ENCODE measurements at places on chromosomes 13 and 19. TPM values are rescaled to one million over a fixed set of nuclear protein-coding genes. Genes with fewer than 3 reads are reported as not detected.

GRCh38 chr13:102609696-102610095 is 12.9 kb downstream of the TPP2 start:
- no peak for DNase-seq

DNA sequence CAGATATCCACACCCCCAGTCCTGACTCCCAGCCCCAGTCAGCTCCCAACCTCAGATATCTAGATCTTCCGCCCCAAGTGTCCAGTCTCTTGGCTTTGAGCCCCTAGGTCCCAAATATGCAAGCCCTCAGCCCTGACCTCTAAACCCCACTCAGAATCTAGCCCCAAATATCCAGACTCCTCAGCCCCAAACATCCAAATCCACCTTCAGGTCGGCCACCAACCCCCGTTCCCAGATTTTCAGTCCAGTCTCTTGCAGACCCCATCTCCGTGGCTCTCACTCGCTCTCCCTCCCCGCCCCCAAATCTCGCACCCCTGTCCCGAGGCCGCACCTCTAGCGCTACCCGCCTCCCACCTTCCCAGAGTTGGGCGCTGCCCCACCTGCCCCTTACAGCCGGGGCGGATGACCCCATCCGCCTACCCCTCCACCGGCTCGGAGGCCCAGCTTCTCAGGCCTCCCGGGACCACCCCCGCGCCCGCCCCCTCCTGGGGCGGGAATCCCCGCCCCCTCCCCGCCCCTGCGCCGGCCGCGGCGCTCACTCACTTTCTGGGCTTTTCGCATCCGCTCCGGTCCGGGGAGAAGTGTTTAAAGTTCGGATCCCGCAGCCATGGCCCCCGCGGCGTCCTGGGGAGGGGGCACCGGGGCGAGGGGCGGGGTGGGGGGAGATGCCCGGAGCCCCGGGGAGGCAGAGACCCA is 604 bp downstream of the ERFL start:
- no peak for DNase-seq

Gene NHLRC3
- 8.2 TPM for total RNA-seq

Gene LAIR2
- total RNA-seq: not detected

DNA sequence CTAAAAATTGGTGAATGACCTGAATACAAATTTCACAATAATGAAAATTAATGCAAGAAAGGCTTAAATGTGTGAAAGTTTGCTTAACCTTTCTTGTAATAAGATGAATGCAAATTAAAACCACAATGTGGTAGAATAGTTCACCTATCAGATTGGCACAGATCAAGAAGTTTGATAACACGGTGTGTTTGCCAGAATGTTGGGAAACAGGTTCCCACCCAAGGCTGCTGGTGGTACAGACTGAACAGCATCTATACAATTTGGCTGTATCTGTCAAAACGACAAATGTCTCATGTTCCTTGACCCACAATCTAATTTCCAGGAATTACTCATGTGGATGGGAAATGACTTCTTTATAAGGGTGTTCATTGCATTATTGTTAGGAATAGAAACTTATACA is 8.6 kb upstream of the IRS2 start:
- DNase-seq: no peak

Gene C19orf33
- total RNA-seq: 4.9 TPM

GRCh38 chr13:103097366-103097928 is 31.2 kb upstream of the SLC10A2 start:
- no peak for DNase-seq

Gene FXYD5
- 108 TPM for total RNA-seq

- DNase-seq: peak; percentile 62
Measured at GRCh38 chr13:101451641-101452040, 834 bp upstream of the ITGBL1 start.

Gene ZNF524
- total RNA-seq: 6.3 TPM

- peak; percentile 29 for DNase-seq
Measured at GRCh38 chr13:100106005-100106404, 17.1 kb downstream of the PCCA start.

Gene ZNF492
- total RNA-seq: not detected

GRCh38 chr13:99074693-99075092 is 96.8 kb upstream of the DOCK9 start:
- DNase-seq: no peak

Gene MCF2L
- total RNA-seq: 3.4 TPM

- DNase-seq: no peak
Measured at GRCh38 chr19:6976197-6976596, 45.0 kb downstream of the MBD3L2B start.

Gene ZNF653
- total RNA-seq: 7.6 TPM

DNA sequence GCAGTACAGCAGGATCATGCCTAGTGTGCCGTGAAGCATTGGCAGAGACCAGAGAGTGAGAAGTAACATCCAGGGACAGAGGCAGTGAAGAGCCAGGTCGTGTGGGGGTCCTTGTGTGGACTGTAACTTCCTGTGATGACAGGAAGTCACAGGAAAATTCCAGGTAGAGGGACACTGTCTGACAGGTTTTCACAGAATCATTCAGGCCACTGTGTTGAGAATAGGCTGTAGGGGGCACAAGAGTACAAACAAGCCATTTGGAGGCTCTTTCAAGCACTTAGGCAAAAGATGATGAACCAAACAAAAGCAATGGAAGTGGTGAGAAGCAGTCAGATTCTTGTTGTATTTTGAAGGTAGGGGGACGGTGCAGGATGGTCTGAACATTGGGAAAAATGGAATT is 46.4 kb downstream of the N4BP2L1 start:
- DNase-seq: peak; percentile 1

- no peak for DNase-seq
Measured at GRCh38 chr19:5334824-5335500, 5.7 kb downstream of the PTPRS start.

GRCh38 chr13:49998714-49999624 is 2.1 kb downstream of the TRIM13 start:
- DNase-seq: no peak

- no peak for DNase-seq
Measured at GRCh38 chr19:17347877-17348276, 10.5 kb downstream of the GTPBP3 start.

Gene PIBF1
- 19.3 TPM for total RNA-seq

GRCh38 chr13:48255954-48256353 is 22.9 kb downstream of the ITM2B start:
- DNase-seq: no peak

Gene USHBP1
- total RNA-seq: not detected

DNA sequence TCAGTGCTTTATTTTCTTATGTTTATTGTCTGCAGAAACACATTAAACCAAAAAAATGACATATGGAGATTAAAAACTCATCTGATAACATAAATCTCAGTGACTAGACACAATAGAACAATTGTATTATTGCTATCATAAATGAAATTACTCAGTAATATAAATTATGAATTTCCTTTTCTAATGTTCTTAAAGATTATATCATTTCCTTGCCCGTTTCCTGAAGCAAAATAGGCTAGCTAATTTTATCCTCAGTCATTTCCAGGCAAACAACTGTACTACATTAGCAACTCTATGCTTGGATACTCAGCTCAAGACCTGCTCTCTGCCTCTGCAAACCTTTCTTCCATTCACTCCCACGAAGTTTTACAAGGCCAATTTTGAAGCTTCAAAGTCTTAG is 61.2 kb downstream of the RFC3 start:
- DNase-seq: no peak

- peak; percentile 71 for DNase-seq
Measured at GRCh38 chr13:73224703-73225102, 165.9 kb downstream of the KLF5 start.

- peak; percentile 30 for DNase-seq
Measured at GRCh38 chr13:26184791-26185250, 37.3 kb downstream of the RNF6 start.

Gene KCTD4
- 0.64 TPM for total RNA-seq

- DNase-seq: no peak
Measured at GRCh38 chr13:51618626-51619025, 34.4 kb downstream of the WDFY2 start.

GRCh38 chr19:13284929-13285928 is 135.0 kb downstream of the IER2 start:
- DNase-seq: no peak

Gene CYSLTR2
- 0.48 TPM for total RNA-seq

DNA sequence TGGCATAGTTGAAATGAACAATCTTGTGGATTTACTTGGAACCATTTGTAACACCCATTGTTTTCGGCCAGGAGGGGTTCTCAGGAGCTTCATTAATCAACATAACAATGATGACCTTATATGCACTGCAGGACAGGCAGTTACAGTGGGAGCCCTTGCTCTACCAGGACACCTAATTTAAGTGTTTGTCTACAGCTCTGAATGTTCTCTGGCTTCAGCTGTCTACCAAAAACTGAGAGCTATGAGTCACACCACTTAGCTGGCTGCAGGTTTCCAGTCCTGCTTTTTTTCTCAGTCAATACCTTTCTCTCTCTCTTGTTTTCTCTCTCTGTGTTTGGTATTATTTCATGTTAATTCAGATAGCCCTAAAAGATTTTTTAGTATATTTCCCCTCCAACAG is 105.4 kb upstream of the MBNL2 start:
- DNase-seq: peak; percentile 74

Gene CCDC61
- total RNA-seq: 6.6 TPM

Gene KCNJ14
- 1.4 TPM for total RNA-seq

DNA sequence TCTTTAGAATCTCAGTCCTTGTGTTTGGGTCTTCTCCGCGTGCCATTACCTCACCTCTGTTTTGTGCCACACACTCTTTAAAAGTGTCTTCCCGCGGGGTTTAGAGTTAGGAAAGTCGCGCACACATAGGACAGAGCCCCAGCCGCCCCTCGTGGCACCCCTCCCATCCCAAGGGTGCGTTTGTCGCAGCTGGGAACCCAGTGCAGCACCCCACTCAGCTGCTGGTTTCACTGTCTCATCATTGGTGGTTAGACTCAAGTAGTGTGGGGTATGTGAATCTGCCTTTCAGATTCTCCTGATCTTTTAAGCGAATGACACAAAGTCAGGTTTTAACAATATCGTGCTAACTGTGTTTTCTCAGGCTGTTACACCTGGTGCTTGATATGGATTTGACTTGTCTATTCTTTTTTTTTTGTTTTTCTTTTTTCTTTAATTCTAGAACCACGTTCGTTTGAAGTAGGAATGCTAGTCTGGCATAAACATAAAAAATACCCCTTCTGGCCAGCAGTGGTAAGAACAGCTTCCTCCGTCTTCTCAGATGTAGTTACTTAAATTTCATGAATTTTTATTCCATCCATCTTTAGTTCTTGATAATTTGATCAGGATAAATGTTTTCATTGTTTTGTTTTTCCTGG is 19.5 kb upstream of the NDUFS7 start:
- DNase-seq: no peak

GRCh38 chr13:62358646-62358932 is 942.9 kb upstream of the PCDH20 start:
- DNase-seq: no peak

Gene SPACA4
- total RNA-seq: not detected

All from astrocyte (in vitro differentiated cells and primary cell).